Activated naive CD8-positive, alpha-beta T cell treated with anti-CD3 and anti-CD28 coated beads, Interleukin-2, amount 10 ng/mL, durations not matched to agents 7 days and 5 days (primary cell): ENCODE measurements at places on chromosomes 11 and 22.

DNA sequence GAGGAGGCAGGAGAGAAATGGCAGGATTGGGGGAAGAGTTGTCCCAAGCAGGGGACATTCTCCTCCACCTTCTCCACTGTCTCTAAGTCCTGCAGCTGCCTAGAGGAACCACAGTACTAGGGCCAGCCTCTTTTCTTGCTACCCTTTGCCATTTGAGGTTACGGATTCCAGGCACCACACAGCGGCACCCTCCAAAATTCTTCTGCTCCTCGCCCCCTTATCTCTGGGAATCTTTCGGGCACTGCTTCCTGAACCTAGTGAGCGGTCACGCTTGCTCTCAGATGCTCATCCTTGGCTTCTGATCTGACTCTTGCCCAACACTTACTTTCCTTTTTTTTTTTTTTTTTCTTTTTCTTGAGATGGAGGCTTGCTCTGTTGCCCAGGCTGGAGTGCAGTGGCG is 26.6 kb upstream of the XBP1 start:
- no peak for DNase-seq

DNA sequence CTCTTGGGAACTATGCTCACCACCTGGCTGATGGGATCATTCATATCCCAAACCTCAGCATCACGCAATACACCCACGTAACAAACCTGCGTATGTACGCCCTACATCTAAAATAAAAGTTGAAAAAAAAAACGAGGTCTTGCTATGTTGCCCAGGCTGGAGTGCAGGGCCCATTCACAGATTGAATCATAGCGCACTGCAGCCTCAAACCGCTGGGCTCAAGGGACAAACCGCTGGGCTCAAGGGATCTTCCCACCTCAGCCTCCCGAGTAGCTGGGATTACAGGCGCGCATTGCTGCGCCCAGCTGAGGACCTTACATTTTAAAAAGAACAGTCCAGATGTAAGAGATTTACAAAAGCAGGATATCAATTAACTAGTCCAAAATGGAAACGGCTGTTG is 41.9 kb upstream of the EMID1 start:
- no peak for DNase-seq

GRCh38 chr11:131759140-131759539 is 388.7 kb downstream of the NTM start:
- DNase-seq, result no peak

DNA sequence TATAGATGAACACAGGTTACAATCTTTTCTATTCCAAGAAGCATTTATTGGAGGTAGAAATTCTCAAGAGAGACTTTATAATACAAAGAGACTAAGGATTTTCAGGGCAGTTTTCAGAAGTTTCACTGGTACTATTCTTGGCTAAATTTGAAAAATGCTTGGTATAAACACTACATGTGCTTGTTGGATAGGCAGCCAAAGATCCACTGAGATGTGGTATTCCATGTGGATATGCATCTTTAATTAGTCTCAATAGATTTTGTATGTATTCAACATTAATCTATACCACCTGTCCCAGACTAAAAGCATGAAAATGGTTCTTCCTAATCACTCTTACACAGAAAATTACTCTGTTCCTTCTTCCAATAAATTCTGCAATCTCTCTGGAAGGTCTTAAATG is 232.6 kb downstream of the CADM1 start:
- no peak for DNase-seq

DNA sequence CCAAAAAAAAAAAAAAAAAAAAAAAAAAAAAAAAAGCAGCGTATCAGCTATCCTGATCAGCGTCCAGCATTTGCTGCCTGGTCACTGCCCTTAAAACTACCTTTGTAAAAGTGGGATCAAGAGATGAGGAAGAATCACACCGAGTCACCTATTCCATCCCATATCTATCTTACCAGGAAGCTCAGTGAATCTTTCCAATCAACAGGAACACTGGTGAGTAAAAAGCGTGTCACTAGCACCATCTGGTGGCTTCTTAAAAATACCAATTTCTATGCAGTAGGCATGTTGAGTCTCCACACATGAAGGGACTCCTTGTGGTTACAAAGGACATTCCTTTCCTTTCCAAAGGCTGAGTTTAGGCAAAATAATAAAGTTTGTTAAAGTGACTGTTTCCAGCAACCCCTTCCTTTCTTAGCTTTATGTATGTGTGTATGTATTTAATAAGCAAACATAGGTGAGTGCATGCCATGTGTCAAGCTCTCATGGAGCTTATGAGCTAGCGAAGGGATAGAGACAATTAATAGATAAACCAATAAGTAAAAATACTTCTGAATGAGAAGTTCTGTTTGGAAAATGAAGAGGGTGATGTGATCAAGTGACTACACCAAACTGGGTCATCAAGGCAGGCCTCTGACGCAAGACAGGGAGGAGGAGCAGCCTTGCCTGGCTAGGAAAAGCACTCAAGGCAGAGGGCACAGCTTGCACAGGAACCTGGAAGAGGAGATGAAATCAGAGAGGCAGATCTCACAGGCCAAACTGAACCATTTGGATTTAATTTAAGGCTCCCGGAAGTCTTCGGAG is 13.9 kb upstream of the TP53AIP1 start:
- DNase-seq, result no peak

GRCh38 chr11:10993640-10994039 is 135.8 kb upstream of the ZBED5 start:
- DNase-seq, result no peak

DNA sequence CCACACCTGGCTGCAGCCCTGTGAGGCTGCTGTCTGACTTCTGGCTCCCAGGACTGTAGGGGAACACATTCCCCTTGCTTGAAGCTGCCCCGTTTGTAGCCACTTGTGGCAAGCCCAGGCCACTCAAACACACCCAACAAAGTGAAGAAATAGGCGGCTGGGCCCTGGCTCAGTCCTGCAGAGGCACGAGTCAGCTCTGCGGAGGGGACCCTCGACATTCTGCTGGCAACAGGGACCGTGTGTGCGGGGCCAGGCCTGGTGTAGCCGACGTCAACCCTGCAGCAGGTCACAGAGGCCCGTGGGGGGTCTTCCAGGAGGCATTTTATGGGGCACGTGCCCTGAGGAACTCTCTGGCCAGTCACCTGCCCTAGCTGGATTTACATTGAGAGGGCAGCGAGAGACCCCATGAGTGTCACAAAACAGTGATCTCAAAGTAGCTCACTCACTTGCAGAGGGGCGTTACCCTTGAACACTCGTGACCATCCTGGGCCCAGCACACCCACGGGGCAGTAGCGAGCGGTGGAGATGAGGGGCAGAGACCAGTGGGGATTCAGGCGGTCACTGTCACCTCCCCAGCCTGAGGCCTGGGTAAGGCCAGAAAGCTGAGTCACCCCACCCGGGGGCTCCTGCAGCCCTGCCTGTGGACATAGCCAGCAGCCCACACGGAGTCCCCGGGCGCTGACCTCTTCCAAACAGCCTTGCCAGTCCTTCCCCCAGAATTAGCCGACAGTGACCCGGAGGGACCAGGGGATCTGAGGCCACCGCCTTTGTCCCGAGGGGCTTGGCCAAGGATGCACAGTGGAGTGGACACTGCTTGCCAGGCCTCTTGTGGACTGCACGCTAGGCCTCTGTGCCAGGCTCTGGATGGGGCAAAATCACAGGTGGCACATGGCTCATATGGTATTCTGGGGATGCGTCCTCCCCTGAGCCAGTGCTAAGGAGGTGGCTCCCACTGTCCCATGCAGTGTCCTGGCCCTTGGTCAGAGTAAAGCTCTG is 139.5 kb downstream of the CTTN start:
- DNase-seq, result no peak

- DNase-seq, result peak; percentile 68
These were observed 8.3 kb downstream of the RIN1 start for GRCh38 chr11:66328031-66328301.

GRCh38 chr11:3148255-3148989 is 16.7 kb downstream of the OSBPL5 start:
- no peak for DNase-seq

GRCh38 chr11:115659061-115659963 is 155.1 kb upstream of the CADM1 start:
- DNase-seq, result peak; percentile 28

- no peak for DNase-seq
These were observed 37.0 kb upstream of the TIMP3 start for GRCh38 chr22:32764330-32765131.

DNA sequence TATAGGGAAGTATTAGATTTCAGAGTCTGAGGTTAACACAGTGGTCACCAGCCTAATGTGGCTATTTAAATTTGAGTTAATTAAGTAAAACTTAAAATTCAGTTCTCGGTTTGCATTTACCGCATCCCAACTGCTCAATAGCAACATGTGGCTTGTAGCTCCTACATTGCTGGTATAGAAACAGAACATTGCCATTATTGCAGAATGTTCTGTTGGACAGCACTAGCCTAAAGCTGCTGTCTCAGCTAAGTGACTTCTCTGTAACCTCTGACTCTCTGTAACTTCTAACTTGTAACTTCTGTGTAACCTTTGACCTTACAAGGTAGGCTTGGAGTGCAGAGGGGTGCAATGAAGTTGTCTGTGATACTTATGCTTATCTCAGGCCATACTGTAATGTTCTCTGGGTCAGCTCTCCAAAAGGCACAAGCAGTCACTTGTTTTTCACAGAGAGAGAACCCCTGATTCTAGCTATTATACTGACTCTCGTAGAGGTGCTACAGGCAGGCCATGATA is 78.7 kb downstream of the ZNRF3 start:
- DNase-seq, result no peak

DNA sequence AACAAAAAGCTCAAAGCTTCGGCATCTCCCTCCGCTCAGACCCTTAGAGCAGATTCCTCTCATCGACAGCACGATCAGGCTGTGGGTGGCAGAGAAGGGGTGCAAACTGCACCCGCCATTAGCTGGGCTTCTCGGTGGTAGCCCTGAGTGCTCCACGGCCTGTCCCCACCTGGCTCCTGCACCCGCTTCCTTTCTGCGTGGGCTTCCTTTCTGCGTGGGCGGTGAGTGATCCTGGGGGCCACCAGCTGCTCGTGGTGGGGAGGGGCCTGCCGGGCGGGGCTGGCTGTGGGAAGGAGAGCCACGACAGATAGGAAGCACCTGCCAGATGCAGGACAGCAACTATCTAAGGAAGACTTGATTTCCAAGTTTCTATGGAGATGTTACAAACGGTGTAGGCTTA is 55.0 kb downstream of the BRD1 start:
- DNase-seq, result no peak

- no peak for DNase-seq
These were observed 63.6 kb upstream of the EP300 start for GRCh38 chr22:41028841-41029240.

GRCh38 chr22:28094771-28095170 is 175.7 kb upstream of the PITPNB start:
- DNase-seq, result no peak

DNA sequence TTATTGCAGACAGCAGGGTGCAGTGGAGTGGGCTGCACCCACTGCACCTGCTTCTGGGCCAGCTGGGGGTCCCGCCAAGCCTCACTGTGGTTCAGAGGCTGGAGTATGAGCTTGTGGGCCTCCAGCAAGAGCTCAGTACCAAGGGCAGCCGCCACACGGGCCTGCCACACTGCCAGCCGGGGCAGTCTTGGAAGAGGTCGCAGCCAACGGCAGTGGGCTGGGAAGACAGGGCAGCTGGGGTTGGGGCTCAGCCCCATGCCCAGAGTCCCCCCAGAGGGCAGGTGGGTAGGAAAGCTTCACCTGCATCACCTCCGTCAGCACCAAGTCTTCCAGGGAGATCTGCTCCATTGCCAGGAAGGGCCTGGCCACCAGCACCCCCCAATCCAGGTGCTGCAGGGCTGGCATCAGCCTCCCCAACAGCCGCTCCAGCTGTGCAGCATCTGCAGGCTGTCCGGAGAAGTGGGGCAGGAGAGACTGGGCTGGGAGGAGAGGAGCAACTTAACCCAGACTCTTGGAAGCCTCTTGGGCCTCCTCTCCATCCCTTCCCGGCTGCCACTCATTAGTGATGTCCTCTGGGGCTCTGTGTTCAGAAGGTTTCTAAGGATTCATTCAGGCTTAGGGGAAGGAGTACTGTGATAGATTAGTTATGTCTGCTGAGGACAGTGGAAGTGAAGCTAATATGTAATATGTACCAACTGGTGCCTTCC is 1.1 kb upstream of the GSTT4 start:
- no peak for DNase-seq

DNA sequence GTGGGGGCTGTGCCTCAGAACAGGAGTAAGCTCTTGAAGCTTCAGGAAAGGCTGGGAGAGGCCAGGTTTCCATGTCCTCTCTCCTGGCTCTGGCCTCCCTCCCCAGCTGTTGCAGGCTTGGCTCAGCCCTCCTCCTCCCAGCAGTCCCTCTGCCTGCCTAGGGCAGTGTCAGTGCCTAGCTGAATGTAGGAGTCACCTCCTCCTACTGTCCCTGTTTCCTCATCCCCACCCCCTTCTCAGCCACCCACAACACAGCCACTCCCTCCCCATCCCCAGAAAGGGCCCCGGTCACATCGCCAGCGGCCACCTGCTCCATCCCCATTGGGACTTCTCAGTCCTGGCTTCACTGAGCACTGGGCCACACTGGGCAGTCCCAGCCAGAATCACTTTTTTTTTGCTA is 2.9 kb upstream of the FBLN1 start:
- DNase-seq, result no peak

GRCh38 chr22:46203601-46203980 is 46.5 kb downstream of the CDPF1 start:
- DNase-seq, result no peak

- DNase-seq, result no peak
These were observed 120.6 kb upstream of the LMO1 start for GRCh38 chr11:8384199-8384821.

DNA sequence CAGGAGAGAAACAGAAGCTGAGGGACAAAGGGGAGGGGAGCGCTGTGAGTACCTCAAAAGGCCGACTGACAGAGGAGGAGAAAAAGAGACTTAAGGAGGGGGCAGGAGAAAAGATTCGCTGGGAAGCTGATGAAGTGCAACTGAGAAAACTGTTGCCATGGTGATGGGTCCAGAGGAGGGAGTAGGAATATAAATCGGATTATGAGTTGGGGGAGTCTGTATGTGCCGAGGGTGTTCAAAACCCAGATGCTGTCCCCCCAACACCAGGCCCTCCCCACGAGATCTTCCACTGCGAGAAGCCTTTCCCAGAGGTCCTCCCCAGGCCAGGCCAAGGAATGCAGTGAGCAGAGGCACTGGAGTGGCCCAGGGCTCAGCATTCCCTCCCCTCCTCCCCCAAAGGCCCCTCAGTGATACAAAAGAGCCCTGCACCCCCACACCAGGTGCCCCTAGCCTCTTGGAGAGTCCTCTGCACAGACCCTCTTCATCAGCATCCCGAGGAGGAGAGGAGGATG is 13.7 kb upstream of the BCL9L start:
- DNase-seq, result no peak

DNA sequence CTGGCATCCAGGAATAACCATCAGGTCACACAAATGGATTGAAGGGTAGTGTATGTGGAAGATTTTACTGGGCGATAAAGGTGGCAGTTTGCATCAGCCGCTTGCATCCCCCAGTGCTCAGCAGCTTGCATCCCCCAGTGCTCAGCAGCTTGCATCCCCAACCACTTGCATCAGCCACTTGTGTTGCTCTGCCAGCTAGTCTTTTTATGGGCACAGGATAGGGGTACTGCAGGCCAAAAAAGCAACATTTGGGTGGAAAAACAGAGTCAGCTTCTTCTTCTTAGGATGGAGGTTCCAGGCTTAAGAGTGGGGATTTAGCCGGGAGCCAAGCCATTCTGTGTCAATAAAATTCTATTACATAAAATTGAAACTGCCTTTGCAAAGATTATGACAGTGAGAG is 23.2 kb upstream of the FEZ1 start:
- no peak for DNase-seq

- no peak for DNase-seq
These were observed 38.7 kb upstream of the TOP3B start for GRCh38 chr22:22021162-22021750.
